ENCODE measurements at places on chromosomes 11 and 22.

GRCh38 chr11:67261640-67261945, 4.7 kb upstream of the GRK2 start:
- no peak for DNase-seq

GRCh38 chr11:7579361-7579791, 65.6 kb downstream of the PPFIBP2 start:
- no peak for DNase-seq

DNA sequence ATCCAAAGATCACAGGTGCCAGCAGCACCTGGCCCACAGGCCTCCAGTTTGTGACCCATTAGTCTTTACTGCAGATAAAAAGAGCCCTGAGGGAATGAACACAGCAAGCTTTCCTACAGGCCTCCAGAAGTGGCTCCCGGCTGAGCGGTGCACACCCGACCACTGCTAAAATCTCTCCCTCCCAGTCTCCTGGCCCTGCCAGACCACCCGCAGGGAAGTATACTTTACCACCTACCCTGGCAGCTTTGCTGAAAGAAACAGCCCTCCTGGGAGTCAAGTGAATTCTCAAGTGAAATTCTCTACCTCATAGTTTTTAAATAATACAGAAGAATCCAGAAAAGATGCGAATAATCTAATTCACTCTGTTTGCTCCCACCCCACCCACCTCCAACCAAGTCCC, 15.4 kb upstream of the MTNR1B start:
- DNase-seq, result no peak

- DNase-seq, result no peak
These were observed 23.4 kb upstream of the BDNF start for GRCh38 chr11:27723687-27724086.

- DNase-seq, result no peak
These were observed 47.1 kb upstream of the EED start for GRCh38 chr11:86197448-86197847.

DNA sequence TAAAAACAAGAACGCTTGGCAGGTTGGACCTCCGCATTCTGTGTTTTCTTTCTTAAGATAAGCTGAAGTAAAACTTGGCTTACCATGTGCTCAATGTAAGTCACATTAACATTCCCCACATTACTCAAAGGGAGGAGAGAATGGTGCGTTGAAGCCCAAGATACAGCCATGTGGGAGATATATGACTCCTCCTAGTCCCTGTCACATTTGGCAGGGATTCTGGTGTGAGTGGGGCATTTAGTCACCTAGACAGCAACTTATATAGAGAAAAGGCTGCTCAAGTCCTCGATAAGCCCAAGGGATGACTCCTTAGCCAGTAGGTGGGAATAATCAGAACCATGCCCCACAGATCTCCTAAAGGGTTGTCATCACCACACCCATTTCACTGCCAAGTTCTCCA, 4.6 kb downstream of the PRSS23 start:
- DNase-seq, result no peak

- no peak for DNase-seq
These were observed 3.3 kb downstream of the RBM4 start for GRCh38 chr11:66641834-66642233.

DNA sequence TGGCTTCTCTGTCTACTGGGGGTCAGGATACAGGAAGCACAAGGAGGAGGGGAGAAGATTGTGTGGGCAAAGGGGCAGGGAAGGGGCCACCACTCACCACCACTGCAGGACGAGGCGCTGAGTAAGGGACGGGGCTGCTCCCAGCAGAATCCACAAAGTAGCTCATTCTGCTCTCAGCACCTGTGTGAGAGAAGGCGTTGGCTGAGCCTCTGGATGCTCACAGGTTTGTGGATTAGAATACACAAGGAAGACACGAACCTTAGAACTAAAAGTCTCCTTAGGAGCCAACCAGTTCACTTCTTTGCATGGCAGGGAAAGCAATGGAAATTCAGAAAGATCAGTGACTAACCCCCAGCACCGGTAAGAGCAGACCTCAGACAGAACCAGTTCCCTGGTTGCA, 14.4 kb downstream of the ETS1 start:
- no peak for DNase-seq

Measured in stimulated activated CD4-positive, alpha-beta T cell treated with anti-CD3 and anti-CD28 coated beads, Interleukin-2, amount 100 ng/mL, for 24 hours (primary cell).